ENCODE measurements at places on chromosomes 5 and 9.

- DNase-seq: no peak
Observed at GRCh38 chr5:56112526-56113121, 117.9 kb upstream of the IL6ST start.

GRCh38 chr9:121289026-121289771, 21.2 kb downstream of the GSN start:
- DNase-seq: peak; percentile 83

DNA sequence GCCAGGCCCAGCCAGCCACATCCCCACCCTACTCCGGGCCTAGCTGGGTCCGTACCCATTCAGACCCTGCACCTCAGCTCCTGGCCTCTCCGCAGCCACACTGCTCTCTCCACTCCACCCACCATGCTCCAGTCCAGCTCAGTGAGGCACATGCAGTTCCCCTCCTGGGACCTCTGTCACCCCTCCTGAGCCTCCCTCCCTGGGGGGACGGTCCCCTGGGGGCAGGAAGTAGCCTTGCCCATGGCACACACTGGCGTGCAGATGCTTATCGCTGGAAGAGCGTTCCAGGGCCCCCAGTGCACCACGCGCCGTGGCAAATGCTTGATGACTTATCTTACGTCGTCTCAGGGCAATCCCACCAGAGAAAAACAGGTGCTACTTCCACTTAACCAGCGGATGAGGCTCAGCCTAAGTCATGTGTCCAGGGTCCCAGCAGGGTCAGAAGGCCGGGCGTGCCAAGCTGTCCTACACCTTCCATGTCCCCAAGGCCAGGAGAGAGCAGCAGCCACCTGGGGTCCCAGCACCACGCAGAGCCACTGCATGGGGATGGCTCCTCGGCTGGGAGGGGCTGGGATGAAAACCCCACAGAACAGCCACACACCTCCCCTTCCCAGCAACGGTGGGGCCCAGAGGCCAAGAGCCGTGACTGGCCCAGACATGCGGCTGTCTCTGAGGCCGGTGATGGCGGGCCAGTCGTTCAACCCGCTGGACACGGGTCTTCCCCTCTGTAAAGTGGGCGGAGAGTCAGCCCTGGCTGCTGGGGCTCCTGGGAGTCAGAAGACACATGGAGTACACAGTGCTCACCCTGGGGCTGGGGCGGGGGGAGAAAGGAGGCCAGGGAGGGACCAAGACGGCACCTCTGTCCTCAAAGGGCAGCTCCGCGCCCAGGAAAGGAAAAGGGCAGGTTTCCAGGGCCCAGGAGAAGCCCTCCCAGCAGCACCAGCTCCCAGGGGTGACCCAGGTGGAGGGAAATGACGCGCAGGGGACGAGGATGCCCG, 2.6 kb upstream of the CCDC187 start:
- DNase-seq: no peak

DNA sequence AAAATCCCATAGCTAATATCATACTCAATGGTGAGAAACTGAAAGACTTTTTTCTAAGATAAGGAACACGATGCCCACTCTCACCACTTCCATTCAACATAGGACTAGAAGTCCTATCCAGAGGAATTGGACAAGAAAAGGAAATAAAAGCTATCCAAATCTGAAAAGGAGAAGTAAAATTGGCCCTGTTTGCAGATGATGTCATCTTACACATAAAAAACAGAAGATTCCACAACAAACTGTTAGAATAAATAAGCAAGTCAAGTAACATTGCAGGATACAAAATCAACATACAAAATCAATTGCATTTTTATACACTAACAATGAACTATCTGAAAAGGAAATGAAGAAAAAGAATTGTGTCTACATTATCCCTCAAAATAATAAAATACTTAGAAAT, 308.0 kb downstream of the MCTP1 start:
- no peak for DNase-seq

GRCh38 chr5:60668686-60669304, 31.2 kb downstream of the DEPDC1B start:
- DNase-seq: peak; percentile 62

DNA sequence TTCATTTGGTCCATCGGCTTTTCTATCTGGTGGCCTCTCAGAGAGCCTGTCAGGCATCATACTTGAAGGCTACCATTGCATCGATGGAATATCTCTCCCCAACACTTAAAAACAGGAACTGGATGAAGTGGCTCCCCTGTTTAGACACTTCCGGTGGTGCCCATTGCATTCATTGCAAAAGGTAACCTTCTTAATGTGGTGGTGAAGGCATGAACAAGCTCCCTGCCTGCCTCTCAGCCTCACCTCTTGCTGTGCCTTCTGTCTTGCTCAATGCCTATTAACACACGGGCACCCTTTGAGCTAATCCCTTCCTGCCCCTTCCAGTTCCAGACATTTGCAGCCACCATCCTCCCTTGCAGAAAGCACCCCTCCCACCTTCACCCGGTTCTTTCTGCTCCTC, 233.1 kb upstream of the MSX2 start:
- DNase-seq: no peak

DNA sequence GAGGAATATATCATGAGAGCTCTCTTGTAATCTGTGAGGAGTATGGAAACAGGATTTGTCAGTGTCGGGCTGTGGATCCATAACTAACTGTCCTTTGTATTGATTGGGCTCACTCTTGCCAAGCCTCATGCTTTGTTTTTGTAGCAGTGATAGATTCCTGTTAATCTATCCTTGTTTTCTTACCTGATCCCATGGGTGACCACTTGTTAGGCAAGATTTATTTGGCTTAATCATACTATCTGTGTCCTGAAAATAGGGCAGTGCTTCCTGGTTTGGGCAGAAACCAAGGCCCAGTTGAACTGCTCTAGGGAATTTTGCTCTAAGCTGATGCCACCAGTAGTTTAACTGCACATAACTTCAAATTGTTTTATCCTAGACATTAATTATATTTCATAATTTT, 6.1 kb downstream of the NDFIP1 start:
- DNase-seq: no peak

DNA sequence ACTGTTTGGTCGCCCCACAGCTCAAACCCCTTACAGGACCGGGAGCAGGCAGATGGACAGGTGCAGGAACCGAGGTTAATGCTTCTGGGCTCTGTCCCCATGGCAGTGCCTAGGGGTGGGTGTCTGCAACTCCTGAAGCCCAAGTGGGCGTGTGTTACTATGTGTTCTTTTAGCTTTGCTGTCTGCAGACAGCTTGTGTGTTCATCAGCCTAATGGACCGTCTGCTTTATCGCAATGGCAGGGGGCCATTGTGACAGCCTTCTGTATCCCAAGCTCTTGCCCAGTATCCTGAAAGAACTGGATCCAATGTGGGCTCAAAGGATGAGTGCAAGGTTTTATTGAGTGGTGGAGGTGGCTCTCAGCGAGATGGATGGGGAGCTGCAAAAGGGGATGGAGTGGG, 266.7 kb downstream of the CSNK1G3 start:
- DNase-seq: no peak

GRCh38 chr5:152864991-152865390, 459.9 kb upstream of the NMUR2 start:
- no peak for DNase-seq

DNA sequence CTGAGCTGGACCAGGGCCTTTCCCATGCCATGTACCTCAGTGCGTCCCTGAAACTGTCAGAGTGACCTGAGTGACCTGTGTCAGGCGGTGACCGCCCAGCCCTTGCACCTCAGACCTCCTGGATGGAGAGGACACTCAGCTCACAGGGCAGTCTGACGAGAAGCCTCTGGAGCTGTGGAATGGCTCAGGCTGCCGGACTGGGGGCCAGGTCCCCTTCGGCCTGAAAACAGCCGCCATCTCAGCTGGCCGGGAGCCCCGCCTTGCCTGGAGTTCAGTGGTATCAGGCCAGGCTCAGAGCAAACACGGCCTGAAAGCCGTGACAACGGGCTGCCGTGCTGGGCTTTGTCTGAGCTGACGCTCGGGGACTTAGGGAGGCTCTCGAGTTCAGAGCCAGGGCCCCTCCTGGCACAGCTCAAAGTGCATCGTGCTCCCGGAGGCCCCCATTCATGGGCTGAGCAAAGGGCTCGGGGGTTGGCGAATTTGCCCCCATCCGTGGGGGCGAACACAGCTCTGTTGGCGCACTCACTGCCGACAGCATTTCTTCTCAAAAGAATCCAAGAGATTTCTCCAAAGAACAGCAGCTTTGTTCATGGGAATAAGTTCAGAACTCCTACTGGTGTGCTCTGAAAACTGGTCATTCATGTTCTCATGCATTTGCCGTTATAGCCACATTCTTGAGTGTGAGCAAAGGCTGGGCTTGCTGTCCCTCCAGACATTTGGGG, 8.4 kb upstream of the SLC9A3 start:
- peak; percentile 80 for DNase-seq

DNA sequence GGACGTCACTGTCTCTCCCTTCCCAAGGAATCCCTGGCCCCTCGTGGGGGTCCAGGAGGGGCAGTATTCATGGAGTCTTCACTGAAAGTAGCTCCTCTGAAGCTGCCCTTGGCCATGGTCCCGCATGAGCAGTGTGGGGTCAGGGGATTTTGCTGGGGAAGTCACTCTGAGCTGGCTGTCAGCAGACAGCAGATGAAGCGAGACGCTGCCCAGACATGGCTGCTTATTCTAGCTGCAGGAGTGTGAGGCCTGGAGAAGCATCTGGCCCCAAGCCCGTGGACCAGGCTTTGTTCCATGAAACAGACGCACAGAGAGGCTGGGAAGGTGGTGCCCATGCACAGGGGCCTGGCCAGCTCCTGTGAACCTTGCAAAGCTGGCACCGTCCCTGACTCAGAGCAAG, 21.5 kb upstream of the ASS1 start:
- DNase-seq: no peak

DNA sequence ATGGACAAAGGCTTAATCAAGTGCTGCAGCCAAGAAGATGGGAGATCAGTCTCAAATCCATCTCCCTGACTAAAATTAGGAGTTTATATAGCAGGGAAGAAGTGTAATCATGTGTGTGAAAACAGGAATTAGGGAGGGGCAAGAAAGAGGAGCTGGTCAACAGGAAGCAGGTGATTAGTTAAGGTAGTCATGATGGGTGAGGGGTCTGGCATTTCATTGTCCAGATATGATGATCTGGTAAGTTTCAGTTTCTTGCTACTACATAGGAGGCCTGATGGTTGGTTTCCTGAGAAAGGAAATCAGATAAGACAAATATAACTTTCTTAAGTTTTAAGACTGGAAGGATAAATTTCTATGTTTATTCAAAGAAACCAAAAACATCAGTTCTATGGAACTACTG, 455.6 kb upstream of the GRAMD2B start:
- DNase-seq: no peak

DNA sequence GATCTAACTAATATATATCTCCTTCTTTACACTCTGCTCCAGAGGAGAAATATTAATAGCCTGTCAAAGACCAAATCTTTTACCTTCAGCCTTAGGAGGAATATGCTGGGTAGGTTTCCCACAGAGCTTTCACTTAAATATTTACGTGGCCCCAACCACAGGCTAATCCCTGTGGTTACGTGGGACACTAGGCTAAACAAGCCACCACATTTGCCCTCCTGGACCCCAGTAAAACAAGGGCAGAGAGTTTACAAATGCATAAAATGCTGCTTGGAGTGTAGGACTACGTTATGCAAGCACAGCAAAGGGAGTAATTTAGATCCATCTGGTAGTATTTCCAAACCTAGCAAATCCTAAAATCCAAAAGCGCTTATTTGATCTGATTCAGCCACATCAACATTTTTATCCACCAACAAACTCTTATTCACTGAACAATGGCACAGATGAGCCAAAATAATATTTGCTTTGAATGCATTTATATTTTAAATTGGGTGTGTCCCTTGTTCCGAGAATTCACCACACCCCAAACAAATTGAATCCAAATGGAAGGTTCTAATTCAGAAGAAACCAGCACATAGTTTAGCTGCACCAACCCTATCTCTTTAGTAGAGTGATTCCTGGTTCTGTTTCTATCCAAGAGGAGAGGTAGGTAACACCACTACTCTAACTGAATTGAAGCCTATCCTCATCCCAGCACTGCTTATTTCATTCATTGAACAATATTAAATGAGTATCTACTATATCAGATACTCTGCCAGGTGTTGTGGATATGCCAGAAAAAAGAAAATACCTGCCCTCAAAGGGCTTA, 179.0 kb downstream of the TSSK1B start:
- DNase-seq: no peak

DNA sequence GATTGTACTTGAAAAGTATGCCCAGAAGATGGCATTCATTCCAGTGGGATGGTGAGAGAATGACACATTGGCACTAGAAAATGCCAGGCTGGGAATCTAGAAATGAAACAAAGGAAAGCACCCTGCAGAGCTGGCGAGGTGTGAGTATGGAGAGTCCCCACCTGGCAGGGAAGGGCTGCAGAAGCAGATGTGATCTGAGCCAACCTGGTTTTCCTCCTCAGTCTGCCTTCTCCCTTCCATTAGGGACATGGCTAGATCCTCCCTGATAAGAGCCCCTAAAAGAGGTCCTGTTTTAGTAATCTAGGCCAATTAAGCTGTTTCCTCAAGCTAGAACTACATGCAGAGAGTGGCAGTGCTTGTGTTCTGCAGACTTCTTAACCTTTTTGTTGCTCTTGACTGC, 24.7 kb upstream of the TNFSF15 start:
- no peak for DNase-seq

GRCh38 chr5:78776637-78777036, 128.1 kb upstream of the LHFPL2 start:
- no peak for DNase-seq

- DNase-seq: no peak
Observed at GRCh38 chr5:54595721-54596120, 78.2 kb downstream of the SNX18 start.

GRCh38 chr9:132651259-132651658, 18.5 kb downstream of the DDX31 start:
- peak; percentile 16 for DNase-seq

GRCh38 chr5:14913096-14913495, 41.5 kb upstream of the ANKH start:
- no peak for DNase-seq

- DNase-seq: no peak
Observed at GRCh38 chr5:92908952-92909601, 671.9 kb downstream of the NR2F1-AS1 start.

DNA sequence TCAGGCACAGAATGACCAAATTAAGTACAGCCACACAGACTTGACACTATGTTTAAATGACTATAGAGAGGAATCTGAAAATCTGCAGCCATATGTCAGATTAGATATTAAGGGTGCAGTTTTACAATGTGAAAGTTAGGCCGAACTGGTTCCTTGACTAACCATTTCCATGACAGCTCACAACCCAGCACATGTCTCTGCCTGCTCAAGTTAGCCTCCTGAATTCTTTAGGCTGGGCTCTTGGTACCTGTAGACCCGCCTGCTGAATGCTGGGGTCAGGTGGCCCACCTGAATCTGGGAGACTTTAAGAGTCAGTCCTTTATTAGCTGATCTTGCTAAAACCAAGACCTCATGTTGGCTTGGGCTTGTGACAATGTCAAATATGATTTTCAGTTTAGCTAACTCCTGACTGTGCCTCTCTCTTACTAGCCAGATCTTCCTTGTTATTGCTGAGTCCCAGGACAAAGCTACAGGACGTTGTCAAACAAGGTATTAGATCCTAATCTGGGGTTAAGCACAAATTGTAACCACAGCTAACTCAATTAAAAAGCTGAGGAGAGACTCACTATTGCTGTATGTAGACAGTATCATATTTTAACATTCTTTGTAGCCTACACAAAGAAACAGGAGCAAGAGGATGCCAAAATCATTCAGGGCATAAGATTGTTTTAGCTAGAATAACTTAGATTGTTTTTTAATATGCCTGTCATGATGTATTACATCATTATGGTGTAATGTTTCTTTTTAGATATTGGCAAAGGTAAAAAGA, 490.9 kb downstream of the SEMA5A start:
- DNase-seq: no peak
